Activated B cell treated with CpG ODN at 0.5 μM for 24 hours (primary cell): ENCODE measurements at places on chromosomes 16 and 17. TPM values are rescaled to one million over a fixed set of nuclear protein-coding genes. Genes with fewer than 3 reads are reported as not detected.

KRTAP17-1 gene
- total RNA-seq = not detected in 2 replicates

TNFSF13 gene
- 14.4 and 15.3 TPM in 2 replicates for total RNA-seq

PLA2G10 gene
- total RNA-seq = not detected in 2 replicates

MT1E gene
- total RNA-seq = 2.8 and 4.2 TPM in 2 replicates

KIF2B gene
- not detected in 2 replicates for total RNA-seq

ATF7IP2 gene
- 48.6 and 55.9 TPM in 2 replicates for total RNA-seq

GRCh38 chr17:11331547-11332513 lies 90.8 kb downstream of the SHISA6 start:
- H3K36me3 ChIP-seq = no peaks in the 10 kb centered on the region
- no peaks in the 10 kb centered on the region for H3K27me3 ChIP-seq
- no peak overlapping the region for H3K4me3 ChIP-seq
- no peak overlapping the region for H3K27ac ChIP-seq
- no peaks in the 10 kb centered on the region for H3K4me1 ChIP-seq
- no peak for DNase-seq

- H3K4me3 ChIP-seq = no peak overlapping the region
- H3K4me1 ChIP-seq = peaks cover 26% of the 10 kb centered on the region
- no peaks in the 10 kb centered on the region for H3K36me3 ChIP-seq
- peak overlapping the region; percentile 9 for H3K27ac ChIP-seq
- peak; percentile 77 for DNase-seq
- peaks cover 78% of the 10 kb centered on the region for H3K27me3 ChIP-seq
Measured at GRCh38 chr17:48618256-48618896, 3.3 kb upstream of the HOXB8 start.

- H3K4me3 ChIP-seq = no peak overlapping the region
- no peak for DNase-seq
- H3K4me1 ChIP-seq = peaks cover 13% of the 10 kb centered on the region
Measured at GRCh38 chr16:14347706-14348105, 276.6 kb downstream of the MRTFB start.

GRCh38 chr17:4968486-4969046 lies 949 bp upstream of the SPAG7 start:
- H3K27ac ChIP-seq = no peak overlapping the region
- H3K27me3 ChIP-seq = no peaks in the 10 kb centered on the region
- H3K4me1 ChIP-seq = peaks cover 18% of the 10 kb centered on the region
- H3K36me3 ChIP-seq = peaks cover 46% of the 10 kb centered on the region
- H3K4me3 ChIP-seq = no peak overlapping the region

DNA sequence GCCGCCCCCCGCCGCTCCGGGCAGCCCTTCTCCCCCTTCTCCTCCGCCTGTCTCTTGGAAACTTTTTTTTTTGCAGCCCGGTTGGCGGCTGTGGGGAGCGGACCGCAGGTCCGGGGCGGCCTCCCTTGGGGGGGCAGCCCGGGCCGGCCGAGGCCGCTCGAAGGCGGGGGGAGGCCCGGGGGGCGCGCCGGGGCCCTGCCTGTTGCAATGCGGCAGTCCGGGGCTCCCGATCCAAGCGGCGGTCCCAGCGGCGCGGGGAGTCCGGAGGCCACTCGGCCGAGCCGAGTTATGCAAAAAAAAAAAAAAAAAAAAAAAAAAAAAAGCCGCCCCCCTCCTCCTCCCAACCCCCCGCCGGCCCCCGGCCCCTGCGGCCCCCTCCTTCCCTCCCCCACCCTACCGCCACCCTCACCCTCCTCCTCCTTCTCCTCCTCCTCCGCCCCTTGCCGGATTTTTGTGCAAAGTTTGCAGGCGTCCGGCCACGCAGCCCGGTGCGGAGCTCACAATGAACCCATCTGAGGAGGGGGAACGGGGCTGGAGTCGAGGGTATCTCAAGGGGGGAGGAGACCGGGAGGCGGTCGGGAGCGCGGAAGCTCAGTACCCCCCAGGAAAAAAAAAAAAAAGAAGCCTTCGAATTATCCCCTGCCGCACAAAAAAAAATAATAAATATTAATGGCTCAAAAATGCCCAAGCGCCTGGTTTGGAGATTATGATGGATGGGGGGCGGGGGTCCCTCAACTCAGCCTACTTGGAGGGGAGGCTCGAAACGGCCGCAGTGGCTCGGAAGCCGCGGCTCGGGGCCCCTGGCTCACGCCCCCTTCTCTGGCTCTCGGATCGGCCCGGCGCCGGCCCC lies at the start of gene ZNF423:
Gene ZNF423 (minus strand): TSS at position 291 of the 850 bp plus-strand sequence. CDS start 338 bp downstream, outside the sequence.
- peaks cover 35% of the 10 kb centered on the region for H3K27me3 ChIP-seq
- DNase-seq = no peak
- peak within 1 kb of the TSS; percentile 75 for H3K4me3 ChIP-seq
- H3K36me3 ChIP-seq = no peaks in the 10 kb centered on the region
- H3K27ac ChIP-seq = no peak within 1 kb of the TSS

DNA sequence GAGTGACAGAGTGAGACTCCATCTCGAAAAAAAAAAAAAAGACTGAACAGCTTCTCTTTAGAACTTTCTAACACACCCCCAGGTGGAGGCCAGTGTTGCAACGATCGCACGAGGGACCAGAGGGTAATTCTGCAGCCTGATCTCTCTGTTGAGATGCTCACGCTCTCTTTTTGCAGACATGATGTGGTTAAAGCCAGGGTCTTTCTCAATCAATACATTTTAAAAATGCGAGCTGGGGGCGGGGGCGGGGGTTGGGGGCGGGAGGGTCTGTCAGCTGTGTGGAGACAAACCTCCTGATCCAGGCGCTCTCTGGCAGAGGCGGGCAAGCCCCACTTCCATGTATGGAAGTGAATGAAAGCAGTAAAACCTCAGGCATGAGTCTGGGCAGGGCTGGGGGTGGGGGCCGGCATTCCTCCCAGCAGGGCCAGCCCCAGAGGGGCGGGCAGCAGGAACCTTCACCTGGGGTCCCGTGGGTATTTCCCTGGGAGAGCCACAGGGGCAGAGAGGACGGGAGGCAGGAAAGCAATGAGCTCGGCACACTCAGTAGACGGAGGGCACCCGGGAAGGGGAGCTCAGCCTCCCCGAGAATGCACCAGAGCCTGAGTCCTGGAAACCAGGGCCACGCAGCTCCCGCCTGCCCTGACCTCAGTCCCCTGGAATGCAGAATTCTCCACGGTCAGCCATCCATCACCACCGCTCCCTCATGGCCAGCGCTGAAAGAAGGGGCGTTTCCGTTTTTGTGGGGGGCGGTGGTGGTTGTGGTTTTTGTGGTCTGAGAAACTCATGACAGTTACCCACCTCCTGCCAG lies 28.0 kb downstream of the NXN start:
- DNase-seq = no peak
- no peak overlapping the region for H3K27ac ChIP-seq
- no peaks in the 10 kb centered on the region for H3K4me1 ChIP-seq
- no peak overlapping the region for H3K4me3 ChIP-seq

GRCh38 chr17:79159926-79160325 lies 85.3 kb downstream of the ENGASE start:
- no peak overlapping the region for H3K4me3 ChIP-seq
- peaks cover 4% of the 10 kb centered on the region for H3K27me3 ChIP-seq
- DNase-seq = no peak
- no peak overlapping the region for H3K27ac ChIP-seq

DNA sequence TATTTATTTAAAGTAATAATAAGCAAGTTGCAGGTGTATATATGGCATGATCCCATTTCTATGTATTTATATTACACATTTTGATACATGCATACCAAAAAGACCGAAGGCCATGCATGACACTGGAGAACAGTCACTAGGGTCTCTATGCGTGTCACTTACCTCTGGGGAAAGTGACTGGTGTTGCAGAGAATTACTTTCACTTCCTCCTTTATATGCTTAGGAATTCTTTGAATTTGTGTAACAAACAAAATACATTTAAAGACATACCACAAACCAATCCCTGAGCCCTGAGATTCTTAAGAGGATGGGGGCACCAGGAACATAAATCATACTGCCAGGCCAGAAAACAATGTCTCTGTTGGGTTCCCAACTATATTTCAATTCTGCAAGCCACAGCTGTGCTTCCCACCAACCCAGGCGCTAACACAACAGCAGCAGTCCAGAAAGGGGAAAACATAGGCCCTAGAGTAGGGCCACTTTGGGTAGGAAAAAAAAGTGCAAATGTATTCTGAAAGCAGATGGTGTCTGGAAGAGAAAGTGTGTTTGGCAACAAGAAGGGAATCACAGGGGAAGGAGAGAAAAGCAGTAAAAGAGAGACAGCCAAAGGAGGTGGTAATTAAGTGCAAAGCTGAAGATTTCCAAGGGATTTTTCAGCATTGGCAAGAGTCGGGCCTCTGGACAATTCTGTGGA lies 24.5 kb upstream of the HYDIN start:
- no peak for DNase-seq
- H3K27ac ChIP-seq = no peak overlapping the region
- peaks cover 16% of the 10 kb centered on the region for H3K4me1 ChIP-seq

GRCh38 chr16:88883117-88883895 lies 16.8 kb upstream of the PABPN1L start:
- no peak for DNase-seq
- H3K4me3 ChIP-seq = no peak overlapping the region
- peak overlapping the region; percentile 12 for H3K27ac ChIP-seq

- H3K27me3 ChIP-seq = peaks cover 19% of the 10 kb centered on the region
- DNase-seq = peak; percentile 37
- no peaks in the 10 kb centered on the region for H3K36me3 ChIP-seq
- H3K4me1 ChIP-seq = peaks cover 48% of the 10 kb centered on the region
- H3K27ac ChIP-seq = no peak overlapping the region
Measured at GRCh38 chr16:31215287-31216162, 1.4 kb downstream of the PYDC1 start.

- H3K4me1 ChIP-seq = no peaks in the 10 kb centered on the region
- no peak for DNase-seq
- no peaks in the 10 kb centered on the region for H3K36me3 ChIP-seq
- peaks cover 37% of the 10 kb centered on the region for H3K27me3 ChIP-seq
Measured at GRCh38 chr17:49508866-49509587, 13.9 kb downstream of the NGFR start.

- H3K27ac ChIP-seq = peak overlapping the region; percentile 22
- H3K4me3 ChIP-seq = peak overlapping the region; percentile 67
- DNase-seq = peak; percentile 53
- peaks cover 24% of the 10 kb centered on the region for H3K4me1 ChIP-seq
- no peaks in the 10 kb centered on the region for H3K36me3 ChIP-seq
- peaks cover 16% of the 10 kb centered on the region for H3K27me3 ChIP-seq
Measured at GRCh38 chr17:81735264-81736102, 23.4 kb downstream of the SLC25A10 start.

GRCh38 chr16:50616883-50617645 lies 64.0 kb downstream of the SNX20 start:
- no peaks in the 10 kb centered on the region for H3K36me3 ChIP-seq
- no peaks in the 10 kb centered on the region for H3K4me1 ChIP-seq
- no peak overlapping the region for H3K27ac ChIP-seq
- H3K4me3 ChIP-seq = no peak overlapping the region
- DNase-seq = no peak
- peaks cover 9% of the 10 kb centered on the region for H3K27me3 ChIP-seq

DNA sequence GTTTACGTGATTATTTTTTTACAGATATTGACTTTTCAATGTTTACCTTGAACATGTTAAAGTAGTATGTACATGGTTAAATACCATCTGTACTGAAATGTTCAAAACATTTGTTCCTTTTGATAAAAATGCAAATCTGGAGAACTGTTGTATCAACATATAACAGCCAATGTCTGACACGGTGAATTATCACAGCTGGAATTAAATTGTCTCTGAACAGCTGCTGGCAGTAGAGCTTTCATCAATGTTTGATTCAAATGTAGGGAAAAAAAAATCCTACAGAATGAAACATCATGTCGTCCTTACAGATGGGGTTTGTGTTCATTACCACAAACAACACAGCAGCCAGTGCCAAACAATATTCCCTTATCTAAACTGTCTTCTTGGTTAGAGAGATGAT lies 79.9 kb downstream of the TOX3 start:
- H3K27me3 ChIP-seq = no peaks in the 10 kb centered on the region
- no peaks in the 10 kb centered on the region for H3K36me3 ChIP-seq
- no peak overlapping the region for H3K27ac ChIP-seq
- no peaks in the 10 kb centered on the region for H3K4me1 ChIP-seq

GRCh38 chr17:836151-836550 lies 54.0 kb downstream of the MRM3 start:
- H3K27me3 ChIP-seq = no peaks in the 10 kb centered on the region
- H3K27ac ChIP-seq = no peak overlapping the region
- DNase-seq = no peak
- no peaks in the 10 kb centered on the region for H3K36me3 ChIP-seq
- no peaks in the 10 kb centered on the region for H3K4me1 ChIP-seq

- no peak overlapping the region for H3K4me3 ChIP-seq
- no peak overlapping the region for H3K27ac ChIP-seq
- H3K36me3 ChIP-seq = no peaks in the 10 kb centered on the region
- H3K27me3 ChIP-seq = no peaks in the 10 kb centered on the region
- DNase-seq = no peak
- peaks cover 14% of the 10 kb centered on the region for H3K4me1 ChIP-seq
Measured at GRCh38 chr16:15830832-15831451, 25.9 kb downstream of the MYH11 start.

DNA sequence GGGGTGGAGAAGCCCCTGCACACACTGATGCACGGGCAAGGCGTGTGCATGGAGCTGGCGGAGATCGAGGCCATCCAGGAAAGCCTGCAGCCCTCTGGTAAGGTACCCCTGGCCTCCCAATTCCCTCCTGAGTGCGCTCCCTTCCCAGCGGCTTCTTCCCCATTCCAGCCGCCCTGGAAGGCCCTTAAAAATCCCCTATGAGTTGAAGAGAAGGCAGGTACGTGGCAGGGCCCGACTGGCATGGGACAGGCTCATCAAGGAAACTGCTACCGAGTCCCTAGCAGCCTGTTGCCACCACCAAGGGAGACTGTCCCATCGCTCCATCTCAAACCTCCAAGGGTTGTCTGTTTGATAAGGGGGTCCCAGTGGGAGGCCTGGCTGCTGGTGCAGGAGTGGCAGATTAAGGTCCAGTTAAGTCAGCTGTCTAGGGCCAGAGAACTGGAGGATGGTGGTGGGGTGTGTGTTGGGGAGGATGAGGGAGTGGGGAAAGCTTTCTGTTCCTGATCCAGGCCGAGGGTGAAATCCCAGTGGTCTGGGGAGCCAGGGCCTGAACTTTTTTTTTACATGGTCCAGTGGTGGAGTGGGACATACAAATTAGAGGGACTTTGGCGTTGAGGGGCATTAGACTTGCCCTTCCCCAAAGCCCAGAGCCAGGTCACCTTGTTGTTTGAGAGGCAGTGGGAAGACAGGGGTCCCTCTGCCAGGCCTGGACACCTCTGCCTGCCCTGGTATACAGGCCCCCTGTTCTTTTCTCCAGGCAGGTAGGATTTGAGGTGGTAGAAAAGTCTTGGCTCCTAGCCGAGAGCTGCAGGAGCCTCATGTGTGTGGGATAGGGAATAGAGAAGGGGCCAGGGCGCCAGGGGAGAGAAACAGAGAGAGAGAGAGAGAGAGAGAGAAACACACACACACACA lies 994 bp downstream of the IGFBP4 start:
- peak overlapping the region; percentile 81 for H3K4me3 ChIP-seq
- peak overlapping the region; percentile 79 for H3K27ac ChIP-seq
- no peak for DNase-seq

- no peaks in the 10 kb centered on the region for H3K4me1 ChIP-seq
- no peak for DNase-seq
- no peak overlapping the region for H3K27ac ChIP-seq
- H3K4me3 ChIP-seq = no peak overlapping the region
Measured at GRCh38 chr17:13351046-13351445, 250.7 kb downstream of the HS3ST3A1 start.

- no peak overlapping the region for H3K27ac ChIP-seq
- H3K4me3 ChIP-seq = no peak overlapping the region
- H3K36me3 ChIP-seq = peaks cover 57% of the 10 kb centered on the region
- H3K27me3 ChIP-seq = no peaks in the 10 kb centered on the region
- peaks cover 7% of the 10 kb centered on the region for H3K4me1 ChIP-seq
- no peak for DNase-seq
Measured at GRCh38 chr17:50365165-50365564, 7.8 kb downstream of the MRPL27 start.

GRCh38 chr16:47713225-47713595 lies 252.1 kb downstream of the PHKB start:
- DNase-seq = no peak
- no peak overlapping the region for H3K4me3 ChIP-seq
- H3K27ac ChIP-seq = no peak overlapping the region
- no peaks in the 10 kb centered on the region for H3K4me1 ChIP-seq
